CD8-positive, alpha-beta memory T cell (primary cell): ENCODE measurements at places on chromosomes 5 and 9.

DNA sequence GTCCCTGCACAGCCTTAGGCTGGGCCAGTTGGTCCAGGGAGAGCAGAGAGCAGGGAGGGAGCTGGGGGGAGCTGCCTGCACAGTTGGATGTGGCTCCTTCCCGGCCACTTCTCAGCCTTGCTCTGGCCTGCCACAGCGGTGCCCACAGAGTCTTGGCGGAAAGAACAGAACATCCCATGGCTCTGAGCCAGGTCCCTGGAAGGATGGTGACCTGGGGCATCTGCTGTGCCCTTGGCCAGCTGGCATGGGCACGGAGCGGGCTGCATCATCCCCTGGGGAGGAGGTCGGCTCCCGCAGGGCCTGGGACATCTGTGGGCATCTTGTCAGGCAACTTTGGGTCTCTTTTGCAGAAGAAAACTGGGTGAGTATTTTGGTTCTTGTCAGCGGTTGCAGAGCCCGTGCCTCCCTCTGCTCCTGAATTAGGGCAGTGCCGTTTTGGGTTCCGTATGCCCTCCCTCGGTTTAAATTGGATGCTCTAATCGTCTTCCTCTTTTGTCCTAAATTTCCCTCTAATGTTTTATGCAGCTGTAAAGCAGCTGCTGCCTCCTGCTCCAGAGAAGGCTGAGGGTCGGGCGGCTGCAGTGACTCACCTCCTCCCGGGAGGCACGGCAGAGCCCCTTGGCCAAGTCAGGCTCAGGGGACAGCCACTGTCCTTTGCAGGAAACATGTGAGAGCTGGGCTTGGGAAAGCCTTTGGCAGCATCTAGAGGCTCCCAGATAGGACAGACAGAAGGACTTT lies 10.5 kb upstream of the NACC2 start:
- no peak for DNase-seq

DNA sequence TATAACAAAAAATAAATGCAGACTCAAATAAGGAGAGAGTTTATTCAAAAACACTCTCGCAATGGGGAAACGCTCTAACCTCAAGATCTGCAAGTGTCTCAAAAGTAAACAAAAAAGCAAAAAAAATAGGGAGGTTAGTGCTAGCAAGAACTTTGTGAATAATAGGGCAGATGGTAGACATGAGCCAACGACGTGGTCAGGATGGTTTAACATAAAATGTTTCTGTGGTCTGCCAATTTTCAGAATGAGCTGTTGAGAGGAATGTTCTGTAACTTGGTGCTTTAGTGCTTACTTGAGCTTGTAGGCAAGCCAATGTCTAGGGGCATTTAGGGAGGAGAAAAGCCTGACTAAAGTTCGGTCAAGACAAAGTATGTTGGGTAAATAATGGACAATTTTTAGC lies 1813.9 kb upstream of the CDH6 start:
- DNase-seq = no peak

- no peak for DNase-seq
These were observed 42.0 kb downstream of the FBXO38 start for GRCh38 chr5:148425808-148426207.

DNA sequence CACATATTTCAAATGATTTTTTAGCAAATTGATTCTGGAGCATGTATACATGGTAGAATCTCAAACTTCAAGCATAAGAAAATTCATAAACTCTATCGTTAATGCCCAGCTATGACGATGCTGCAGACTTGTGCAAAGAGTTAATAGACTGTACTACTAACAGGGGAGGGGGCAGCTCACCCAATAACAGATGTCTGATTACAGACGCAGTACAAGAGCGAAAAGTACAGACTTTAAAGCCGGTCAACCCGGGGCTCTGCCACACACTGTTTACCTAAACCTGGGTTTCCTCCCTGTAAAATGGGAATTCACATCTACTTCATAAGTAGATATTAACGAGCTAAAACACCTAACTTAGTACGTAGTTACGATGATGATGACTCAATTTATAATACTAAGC lies 651 bp downstream of the TRIM23 start:
- DNase-seq = no peak

DNA sequence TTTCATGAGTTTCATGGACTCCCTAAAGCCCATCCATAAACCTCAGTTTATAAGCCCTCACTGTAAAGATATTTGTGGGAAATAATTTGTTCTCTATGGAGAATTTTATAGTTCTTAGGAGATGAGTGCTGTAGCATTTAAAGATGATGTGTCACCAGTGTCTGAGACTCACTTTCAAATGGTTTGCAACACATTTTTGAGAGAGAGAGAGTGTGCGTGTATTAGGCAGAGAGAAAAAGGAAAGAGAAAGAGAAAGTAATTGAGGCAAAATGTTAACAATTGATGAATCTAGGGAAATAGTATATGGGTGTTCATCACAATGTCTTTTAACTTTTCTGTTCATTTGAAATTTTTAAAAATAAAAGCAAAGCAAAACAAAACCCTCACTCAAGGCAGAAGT lies 479.0 kb downstream of the ZSWIM6 start:
- DNase-seq = no peak

DNA sequence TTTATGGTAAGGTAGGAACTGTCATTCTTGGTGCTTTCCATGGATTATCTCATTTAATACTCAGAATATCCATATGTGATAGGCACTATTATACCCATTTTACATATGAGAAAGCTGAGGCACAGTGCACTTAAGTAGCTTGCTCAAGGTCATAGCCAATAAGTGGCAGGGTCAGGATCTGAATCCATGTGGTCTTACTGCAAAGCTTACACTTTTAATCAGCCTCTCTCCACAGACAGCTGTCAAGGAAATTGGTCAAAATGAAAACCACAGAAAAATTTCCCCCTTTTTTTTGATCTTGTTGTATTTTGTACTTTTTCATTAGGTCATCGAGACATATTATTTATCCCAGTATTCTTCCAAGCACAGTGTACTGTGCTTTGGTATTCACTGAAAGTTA lies 78.5 kb downstream of the ERCC6L2 start:
- no peak for DNase-seq

- no peak for DNase-seq
These were observed 167.8 kb downstream of the GABRB2 start for GRCh38 chr5:161378701-161379100.

- DNase-seq = no peak
These were observed 150.8 kb downstream of the GRIA1 start for GRCh38 chr5:153641183-153641688.

GRCh38 chr9:91954841-91955471 lies 4.9 kb upstream of the ROR2 start:
- DNase-seq = no peak

GRCh38 chr9:79681576-79681975 lies 109.8 kb downstream of the TLE4 start:
- DNase-seq = no peak

DNA sequence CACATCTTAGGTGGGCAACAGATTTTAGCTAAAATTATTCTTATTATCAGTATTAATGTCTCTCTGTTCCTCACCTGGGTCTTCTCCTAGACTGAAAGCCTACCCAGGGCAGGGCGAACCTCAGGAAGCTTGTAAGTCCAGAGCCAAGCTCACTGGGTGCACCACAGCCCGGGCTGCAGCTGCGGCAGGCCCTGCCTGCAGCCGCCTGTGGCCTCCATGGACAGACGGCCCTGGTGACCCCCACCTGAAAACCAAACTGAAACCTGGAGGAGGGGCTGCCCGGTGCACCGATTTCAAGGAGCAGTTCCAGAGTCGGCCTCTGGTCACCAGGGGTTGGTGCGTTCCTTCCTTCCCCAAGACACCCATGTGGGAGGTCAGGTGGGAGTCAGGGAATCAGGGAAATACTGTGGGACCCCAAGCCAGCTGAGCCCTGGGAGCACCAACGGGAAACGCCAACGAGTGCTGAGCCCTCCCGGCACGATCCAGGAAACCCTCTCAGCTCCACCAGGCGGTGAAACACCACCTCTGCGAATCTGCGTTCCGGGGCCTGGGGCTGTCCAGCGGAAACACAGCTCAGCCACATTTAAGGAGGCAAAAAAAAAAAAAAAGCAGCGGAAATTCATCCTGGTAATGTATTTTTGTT lies 68.6 kb upstream of the PPP1R26 start:
- no peak for DNase-seq

DNA sequence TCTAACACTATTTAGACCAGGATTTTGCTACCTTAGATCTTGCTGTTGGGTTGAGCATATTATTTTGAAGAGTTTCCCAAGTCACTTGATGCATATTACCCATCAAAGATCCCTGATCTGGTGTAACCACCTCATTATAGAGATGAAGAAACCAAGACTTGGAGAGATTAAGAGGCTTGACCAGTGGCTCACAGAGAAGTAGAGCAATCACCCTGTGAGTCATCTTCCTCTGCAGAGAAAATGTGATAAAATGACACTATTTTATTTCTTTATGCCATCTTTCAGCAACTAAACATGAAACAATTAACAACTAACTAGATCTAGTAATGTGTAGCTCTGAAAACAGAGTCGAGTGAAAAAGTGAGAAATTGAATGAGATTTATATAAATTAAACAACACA lies 76.1 kb downstream of the KIF4B start:
- no peak for DNase-seq

DNA sequence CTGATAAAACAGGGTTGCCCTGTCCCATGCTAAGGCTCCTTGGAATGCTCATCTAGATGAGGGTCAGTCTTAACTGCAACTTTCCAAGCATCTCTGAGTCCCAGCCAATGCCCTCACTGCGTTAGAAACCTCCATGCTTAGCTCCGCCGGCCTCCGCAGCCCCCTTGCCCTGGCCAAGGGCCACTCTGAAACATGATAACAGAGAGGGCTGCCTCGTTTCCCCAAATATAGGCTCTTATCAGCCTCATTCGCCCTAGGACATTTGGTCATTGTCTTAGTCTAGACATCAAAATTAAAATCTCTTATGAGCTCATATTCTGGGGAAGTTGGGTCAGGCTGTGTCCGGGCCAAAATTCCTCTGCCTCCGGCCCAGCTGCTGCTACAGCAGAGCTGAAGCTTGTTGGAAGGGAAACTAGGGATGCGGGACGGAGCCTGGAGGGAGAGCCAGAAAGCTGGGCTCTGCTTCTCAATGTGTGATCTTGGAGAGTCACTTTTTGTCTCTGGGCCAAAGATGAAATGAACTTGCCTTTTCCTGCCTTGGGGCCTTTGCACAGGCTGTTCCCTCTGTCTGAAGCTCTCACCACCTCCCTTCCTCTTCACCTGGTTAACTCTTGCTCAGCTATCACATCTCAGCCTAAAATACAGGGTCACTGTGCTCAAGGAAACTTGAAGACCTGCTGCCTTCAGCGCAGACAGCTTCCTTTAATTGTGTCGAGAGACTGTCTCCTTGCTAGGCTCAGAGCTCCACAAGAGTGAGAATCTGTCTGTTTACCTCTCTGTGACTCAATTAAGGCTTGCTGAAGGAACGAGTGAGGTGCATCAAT lies 191.3 kb downstream of the RGS3 start:
- no peak for DNase-seq

GRCh38 chr9:77719321-77719720 lies 71.2 kb upstream of the GNA14 start:
- DNase-seq = no peak

- no peak for DNase-seq
These were observed 15.7 kb downstream of the PHF2 start for GRCh38 chr9:93592008-93592642.

DNA sequence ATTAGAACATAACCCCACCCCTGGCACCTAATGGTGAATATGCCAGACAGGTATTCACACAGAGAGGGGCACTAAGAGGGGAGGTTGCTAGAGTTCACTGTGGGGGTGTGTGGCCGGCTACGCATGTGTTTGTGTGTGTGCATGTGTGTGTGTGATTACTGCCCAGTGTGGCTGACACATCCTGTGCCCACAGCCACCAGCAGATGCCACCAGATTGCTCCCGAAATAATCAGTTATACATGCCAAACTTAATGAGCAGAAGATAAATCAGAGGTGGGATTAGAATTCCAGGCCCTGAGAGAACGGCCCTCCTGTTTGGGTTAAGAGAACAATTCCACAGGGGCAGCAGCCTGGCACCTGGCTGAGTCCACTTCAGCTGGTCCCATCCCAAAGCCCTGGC lies 91.8 kb upstream of the TBCA start:
- no peak for DNase-seq

DNA sequence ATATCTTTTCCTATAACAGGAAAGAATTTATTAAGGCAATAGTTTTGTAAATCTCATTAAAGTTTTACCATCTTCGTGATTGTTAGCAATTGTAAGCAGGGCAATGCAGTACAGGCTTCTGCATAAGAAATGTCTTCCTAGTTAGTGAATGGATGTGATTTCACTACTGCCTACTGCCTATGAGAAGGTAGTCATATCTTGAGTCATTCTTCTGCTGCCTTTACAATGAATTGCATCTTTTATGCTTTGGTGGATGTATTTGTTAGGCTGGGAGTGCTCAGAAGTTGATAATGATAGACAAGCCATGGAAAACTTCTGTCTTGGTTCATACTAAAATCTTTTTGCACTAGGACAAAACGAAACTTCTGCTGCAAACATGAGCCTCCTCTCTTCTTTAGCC lies 128.0 kb downstream of the ADAMTSL1 start:
- DNase-seq = no peak

GRCh38 chr5:149228618-149229297 lies 42.9 kb upstream of the AFAP1L1 start:
- no peak for DNase-seq

DNA sequence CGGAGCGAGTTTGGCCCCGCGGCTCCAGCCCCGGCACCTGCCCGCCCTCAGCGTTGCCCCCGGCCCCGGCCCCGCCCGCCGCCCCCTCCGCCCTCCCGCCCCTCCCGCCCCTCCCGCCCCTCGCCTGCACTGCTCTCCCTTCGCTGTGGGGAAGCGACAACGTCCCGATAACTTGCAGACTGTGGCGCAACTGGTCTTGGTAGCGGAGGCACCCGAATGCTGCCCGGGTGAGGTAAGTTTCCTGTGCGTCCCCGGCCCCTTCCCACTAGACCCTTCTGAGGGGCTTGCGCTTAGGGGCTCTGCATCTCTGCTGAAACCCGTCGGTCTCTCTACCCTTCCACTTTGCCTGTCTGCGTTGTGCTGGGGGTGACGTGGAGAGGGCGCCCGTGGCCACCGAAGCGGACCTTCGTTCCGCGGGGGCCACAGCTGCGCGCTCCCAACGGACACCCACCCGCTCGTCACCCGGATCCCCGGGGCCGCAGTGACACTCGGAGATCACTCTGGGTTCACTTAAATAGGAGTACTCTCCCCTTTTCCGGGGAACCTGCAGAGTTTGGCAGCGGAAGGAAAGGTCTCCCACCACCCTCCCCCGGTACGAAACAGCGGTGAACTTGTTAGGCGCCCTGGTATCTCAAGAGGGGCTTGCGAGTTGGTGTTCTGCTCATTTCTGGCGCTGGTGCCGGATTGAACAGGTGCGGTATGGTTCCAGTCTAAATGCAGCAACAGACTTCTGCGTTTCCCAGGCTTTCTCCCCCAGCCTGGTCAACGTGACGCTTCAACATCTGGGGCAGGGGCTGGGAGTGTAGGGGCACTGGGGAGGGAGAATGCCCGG lies 707 bp downstream of the PIP5K1B start:
- no peak for DNase-seq

GRCh38 chr5:122102825-122103224 lies 24.8 kb upstream of the LOX start:
- no peak for DNase-seq
